HFFc6 (cell line): ENCODE measurements at places on chromosomes 7 and 10.
A peak's percentile ranks its signal among the peaks of the same experiment; 100 is the strongest.

GRCh38 chr10:3169673-3170072 is 2.9 kb downstream of the PITRM1 start:
- no peak for DNase-seq

DNA sequence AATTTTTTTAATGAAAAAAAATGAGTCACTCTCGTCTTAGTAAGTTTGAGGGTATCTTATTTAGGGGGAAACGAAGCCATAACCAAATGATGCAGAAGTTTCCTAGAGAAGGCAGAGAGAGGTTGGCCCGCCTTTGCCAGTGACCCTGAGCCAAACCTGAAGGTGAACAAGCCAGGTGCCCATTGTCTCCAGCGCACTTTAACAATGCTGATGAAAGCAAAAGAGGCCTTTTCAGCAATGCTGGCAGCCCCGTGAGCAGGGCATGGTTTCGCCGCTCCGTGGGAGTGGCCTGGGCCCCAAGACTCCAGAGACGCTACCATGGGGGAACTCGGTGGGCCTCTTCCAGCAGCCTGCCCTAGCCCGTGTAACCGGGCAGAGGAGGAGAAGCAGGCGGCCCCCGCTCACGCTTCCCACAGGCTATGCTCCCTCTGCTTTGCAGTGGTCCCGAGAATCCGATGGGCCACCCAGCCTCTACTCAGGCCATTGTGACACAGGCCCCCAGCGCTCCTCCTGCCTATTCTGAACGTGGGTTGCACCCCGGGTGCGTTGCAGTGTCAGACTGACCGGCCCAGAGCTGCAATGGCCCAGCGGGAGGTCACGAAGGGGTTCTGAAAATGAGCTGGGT is 14.0 kb upstream of the UNCX start:
- DNase-seq, result no peak

DNA sequence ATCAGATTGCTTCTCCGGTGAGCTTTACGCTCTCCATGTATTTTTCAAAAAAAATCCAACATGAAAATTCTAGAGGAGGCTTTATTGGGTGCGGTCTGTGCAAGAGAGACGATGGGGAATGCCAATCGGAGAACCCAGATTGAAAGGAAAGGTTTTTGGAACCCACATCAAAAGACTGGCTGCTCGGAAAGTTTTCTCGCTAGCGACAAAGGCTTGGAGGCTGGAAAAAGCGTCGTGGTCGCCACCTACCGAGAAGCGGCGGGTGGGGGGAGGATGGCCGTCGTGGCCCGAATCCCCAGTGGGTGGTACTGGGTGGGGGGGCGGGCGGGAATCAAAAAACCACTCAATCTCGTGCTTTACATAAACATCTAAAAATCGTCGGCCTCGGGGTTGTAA is 1.1 kb upstream of the GTF2I start:
- peak; percentile 22 for DNase-seq

- no peak for DNase-seq
Measured at GRCh38 chr7:120114626-120115025, 158.3 kb upstream of the KCND2 start.

GRCh38 chr10:24826009-24826408 is 102.3 kb upstream of the ARHGAP21 start:
- peak; percentile 57 for DNase-seq

DNA sequence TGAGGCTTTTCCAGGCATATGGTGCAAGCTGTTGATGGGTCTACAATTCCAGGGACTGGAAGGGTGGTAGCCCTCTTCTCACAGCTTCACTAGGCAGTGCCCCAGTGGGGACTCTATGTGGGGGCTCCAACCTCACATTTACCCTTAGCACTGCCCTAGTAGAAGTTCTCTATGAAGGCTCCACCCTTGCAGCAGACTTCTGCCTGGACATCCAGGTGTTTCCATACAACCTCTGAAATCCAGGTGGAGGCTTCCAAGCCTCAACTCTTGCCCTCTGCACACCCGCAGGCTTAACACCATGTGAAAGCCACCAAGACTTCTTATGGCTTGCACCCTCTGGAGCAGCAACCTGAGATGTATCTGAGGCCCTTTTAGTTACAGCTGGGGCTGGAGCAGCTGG is 87.8 kb downstream of the ZNF777 start:
- no peak for DNase-seq

- peak; percentile 7 for DNase-seq
Measured at GRCh38 chr10:59595593-59595992, 114.1 kb downstream of the SLC16A9 start.

DNA sequence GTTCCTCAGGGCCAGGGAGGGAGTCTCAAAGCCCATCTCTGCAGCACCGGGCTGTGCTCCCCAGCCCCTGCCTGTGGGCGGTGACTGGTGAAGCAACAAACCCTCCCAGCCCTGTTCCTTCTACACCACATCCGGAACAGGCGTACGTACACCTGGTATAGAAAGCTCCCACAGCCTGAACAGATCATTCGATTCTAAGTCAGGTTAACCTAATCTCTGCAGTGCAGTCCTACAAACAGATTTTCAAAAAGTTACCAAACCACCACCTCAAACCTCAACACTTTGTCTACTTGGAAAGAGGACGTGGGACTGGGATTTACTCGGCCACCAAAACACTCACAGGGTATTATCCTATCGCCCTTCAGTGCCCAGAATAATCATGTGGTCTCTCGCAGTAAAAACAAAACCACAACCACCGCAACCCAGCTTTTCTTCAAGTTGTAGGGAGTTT is 238.4 kb downstream of the DIP2C start:
- DNase-seq, result no peak

DNA sequence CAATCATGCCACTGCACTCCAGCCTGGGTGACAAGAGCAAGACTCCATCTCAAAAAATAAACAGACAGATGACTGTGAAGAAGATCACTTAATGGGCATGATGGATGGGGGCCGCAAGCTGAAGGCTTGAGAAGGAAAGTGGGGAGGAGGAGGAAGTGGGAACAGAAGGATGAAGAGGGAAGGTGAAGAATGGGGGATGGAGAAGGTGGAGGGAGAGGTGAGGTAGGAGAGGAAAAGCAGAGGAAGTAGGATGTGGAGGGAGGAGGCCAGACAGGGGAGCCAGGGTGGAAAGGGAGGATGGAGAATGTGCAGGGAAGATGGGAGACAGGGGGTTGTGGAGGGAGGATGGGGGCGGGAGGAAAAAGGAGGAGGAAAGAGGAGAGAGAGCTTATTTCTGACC is 68.8 kb downstream of the SVOPL start:
- DNase-seq, result no peak

GRCh38 chr10:30454744-30455510 is 20.9 kb downstream of the MAP3K8 start:
- peak; percentile 73 for DNase-seq

GRCh38 chr7:107582875-107583274 is 2.8 kb downstream of the BCAP29 start:
- DNase-seq, result no peak

DNA sequence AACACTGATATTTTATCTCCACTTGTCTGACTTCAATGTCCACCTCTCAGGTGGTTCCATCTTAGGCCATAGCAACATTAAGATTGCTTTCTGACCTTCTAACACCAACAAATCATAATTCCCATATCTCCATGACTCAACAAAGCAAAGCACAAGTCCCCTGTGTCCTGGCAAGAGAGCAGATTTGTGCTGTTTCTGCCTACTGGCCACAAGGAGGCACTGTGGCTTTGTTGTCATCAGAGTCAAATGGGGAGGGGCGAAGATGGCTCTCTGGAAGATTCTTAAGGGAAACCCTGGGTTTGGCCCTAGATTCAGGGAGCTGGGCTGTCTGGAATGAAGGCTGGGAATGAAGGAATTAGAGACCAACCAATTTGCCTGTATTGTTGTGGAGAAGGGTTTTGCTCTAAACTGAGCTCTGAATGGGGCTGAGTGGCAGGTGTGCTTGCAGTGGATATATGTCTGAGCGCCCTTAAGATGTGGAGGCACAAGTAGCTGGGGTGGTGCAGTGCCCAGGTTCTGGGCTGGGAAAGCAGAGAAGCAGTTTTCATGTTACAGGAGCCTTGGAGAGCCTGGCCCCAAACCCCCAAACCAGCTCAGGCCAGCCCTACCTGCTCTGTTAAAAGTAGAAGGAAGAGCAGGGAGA is 154.8 kb upstream of the PRSS58 start:
- DNase-seq, result peak; percentile 65
